Right kidney (tissue), 9 donors: ENCODE measurements at places on chromosomes 12 and 14.

- no peak for DNase-seq
Observed at GRCh38 chr14:99242816-99243721, 28.9 kb downstream of the BCL11B start.

DNA sequence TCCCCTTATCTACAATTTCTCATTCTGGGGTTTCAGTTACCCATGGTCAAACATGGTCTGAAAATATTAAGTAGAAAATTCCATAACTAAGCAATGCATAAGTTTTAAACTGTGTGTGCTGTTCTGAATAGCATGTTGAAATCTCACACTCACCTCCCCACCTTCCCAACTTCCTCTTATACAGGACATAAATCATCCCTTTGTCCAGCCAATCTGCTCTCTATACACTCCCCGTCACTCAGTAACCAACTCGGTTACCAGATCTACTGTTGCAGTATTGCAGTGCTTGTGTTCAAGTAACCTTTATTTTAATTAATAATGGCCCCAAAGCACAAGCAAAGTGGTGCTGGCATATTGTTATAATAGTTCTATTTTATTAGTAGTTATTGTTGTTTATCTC, 420.5 kb downstream of the GXYLT1 start:
- no peak for DNase-seq

GRCh38 chr12:91332302-91332701, 149.7 kb upstream of the DCN start:
- no peak for DNase-seq

- DNase-seq = no peak
Observed at GRCh38 chr12:22467190-22467589, 77.2 kb downstream of the C2CD5 start.

GRCh38 chr14:74217672-74218448, 21.4 kb upstream of the VSX2 start:
- peak; percentile 75 for DNase-seq

GRCh38 chr14:60508707-60509437, at the start of gene SIX6:
TSS of gene SIX6 (plus strand) at chr14:60509146. CDS start at chr14:60509399, 253 bp downstream.
- peak; percentile 77 for DNase-seq

DNA sequence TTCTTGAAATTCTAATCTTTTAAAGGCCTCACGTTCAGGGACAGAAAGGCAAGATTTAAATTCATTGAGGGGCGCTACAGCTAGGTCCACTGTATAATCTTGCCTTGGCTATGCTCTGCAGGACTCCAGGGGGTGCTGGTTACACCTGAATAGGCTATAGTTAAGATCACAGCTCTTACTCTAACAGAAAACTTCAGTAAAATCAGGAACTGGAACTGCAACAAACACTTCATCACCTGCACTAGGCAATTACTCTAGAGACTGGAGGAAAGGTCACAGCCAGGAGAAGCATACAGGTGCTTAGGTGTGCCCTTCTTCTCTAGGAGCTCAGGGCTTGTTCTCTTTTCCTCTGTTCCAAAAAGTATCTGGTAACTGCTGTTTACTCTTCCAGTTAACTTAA, 20.9 kb downstream of the SLCO1C1 start:
- DNase-seq = no peak

- no peak for DNase-seq
Observed at GRCh38 chr12:131093604-131093955, 139.9 kb downstream of the ADGRD1 start.

DNA sequence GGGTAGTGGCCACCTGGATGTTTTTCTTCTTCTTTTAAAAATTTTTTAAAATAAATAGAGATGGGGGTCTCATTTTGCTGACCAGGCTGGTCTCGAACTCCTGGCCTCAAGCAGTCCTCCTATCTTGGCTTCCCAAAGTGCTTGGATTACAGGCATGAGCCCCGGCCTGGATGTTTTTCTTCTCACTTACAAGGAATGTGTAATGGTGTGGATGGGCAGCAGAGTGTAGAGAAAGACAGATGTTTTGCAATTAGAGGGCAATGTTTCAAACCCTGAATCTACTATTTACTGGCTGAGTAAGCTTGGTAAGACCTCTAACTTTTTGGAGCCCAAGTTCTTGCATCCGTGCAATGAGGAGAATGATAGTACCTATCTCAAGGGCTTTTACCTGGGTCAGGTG, 48.1 kb downstream of the ADCK1 start:
- DNase-seq = no peak

GRCh38 chr12:1716215-1716862, 25.5 kb downstream of the ADIPOR2 start:
- DNase-seq = no peak

- DNase-seq = no peak
Observed at GRCh38 chr12:2710701-2711100, 84.1 kb upstream of the FKBP4 start.

DNA sequence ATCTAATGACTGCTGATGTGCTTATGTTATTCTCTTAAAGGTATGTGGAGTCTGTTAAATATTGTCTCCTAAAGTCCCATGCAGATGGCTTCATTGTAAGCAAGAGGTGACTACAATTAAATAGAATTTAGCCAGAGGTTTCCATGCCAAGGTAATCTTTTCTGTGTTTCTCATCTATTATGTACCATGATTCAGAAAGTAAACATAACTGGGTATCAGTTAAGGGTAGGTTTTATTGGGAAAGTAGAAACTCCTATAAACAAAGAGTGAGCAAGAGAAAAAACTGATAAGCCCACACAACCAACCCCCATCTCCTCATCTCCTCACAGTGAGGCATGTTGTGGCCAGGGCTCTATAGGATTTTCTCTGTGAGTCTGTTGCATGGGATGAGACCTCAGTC, 611.7 kb downstream of the SNAPC1 start:
- DNase-seq = no peak

DNA sequence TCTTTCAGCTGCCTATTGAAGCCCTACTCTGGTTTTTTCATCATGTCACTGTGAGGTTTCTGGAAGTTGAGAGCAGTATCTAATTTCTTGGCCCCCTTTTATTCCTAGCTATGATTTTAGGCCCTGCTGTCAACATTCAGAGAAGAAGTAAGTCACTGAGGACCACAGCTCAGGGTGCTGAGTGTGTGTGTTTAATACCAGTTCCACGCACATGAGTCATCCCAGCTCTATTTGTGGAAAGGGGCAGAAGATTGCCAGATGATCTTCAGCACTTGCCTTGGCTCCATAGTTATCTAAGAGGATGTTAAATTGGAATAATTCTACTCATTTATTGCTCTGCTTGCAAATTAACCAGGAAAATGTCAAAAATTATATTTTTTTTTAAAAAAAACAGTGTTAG, 65.5 kb upstream of the SLC38A4 start:
- no peak for DNase-seq

DNA sequence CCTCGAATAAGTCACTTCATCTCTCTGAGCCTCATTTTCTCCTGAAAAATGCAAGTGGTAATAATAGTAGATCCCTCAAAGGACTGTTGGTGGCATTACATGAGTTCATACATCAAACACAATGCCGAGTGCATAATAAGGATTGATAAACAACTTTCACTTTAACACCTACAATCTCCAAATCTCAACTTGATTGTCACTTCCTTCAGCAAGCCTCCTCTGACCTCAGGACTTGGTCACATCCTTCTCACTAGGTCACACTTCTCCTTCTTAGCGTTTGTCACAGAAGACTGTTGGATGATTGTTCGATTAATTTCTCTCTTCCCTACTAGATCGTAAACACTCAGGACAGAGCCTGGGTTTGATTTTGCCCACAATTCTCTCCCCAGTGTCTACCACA, 7.9 kb upstream of the PRKAB1 start:
- no peak for DNase-seq

DNA sequence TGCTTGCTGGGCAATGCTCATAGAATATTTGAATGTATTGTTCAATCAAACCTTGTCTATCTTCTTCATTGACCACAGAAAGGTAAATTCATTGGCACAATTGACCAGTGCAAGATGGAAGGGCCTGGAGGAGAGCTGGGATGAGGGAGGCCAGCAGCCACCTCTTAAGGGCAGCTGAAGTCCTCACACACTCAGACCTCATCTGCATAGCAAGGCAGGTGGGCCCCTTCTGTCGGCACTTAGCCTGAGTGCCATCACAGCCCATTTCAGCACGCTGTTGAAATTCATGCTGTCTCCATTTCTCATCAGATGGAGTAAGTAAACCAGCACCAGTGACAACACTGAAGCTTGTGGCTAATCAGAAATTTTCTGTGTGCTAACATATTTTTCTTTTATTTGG, 25.4 kb upstream of the HMGA2 start:
- DNase-seq = no peak

GRCh38 chr14:26204728-26205479, 392.9 kb downstream of the NOVA1 start:
- peak; percentile 66 for DNase-seq

DNA sequence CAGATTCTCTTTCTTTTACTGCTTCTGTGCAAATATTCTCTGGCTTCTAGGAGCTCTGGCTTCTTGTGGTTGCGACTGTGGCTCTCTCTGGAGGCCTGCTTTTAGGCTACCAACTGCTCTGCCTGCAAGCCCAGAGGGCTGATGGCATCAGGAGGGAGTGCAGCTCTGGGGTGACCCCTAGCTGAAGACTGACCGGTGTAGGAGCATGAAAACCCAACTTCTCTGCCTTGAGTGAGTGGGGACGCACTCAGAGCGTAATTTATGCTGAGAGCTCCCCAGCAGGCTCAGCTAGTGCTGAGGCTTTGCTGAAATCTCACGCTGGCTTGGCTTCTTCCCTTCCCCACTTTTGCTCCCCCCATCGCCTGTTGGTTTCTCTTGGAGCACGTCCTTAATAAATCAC, 29.9 kb upstream of the RBM19 start:
- no peak for DNase-seq

- no peak for DNase-seq
Observed at GRCh38 chr12:65195387-65196055, 26.1 kb downstream of the LEMD3 start.

DNA sequence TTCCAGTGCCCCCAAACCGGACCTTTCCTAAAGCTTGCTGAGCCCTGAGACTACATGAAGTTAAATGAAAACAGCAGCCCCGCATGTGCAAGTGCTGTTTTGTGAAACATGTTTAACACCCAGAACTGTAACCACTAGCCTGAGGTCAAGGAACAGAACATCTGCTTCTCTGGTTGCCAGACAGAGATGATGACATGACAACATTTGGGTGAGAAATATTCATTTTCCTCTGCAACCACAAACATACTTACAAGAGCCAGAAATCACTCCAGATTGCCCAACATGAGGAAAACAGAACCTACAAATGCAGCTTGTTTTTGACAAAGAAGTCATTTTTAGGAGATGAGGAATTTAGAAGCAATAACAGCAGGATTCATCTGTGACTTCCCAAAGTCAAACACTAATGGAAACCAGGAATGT, 110.4 kb downstream of the BCAT1 start:
- no peak for DNase-seq

- DNase-seq = no peak
Observed at GRCh38 chr12:95653771-95654546, 102.7 kb upstream of the USP44 start.

DNA sequence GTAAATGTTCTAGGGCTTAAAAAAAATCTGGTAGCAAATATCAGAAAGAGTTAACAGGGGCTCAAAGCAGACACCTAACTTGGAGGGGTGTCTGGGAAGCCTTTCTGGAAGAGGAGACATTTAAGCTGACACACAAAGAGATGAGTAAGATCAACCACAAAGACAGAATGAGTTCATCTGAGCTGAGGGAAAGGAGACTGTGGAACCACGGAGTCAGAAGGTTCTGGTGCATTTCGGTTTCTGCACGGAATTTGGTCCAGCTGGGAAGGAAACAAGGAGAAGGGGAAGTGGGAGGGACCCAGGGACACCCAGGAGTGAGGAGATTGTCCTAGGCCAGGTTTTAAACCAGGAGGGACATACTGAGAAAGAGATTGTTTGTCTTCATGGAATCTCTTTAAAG, 161.1 kb downstream of the PHETA1 start:
- no peak for DNase-seq

DNA sequence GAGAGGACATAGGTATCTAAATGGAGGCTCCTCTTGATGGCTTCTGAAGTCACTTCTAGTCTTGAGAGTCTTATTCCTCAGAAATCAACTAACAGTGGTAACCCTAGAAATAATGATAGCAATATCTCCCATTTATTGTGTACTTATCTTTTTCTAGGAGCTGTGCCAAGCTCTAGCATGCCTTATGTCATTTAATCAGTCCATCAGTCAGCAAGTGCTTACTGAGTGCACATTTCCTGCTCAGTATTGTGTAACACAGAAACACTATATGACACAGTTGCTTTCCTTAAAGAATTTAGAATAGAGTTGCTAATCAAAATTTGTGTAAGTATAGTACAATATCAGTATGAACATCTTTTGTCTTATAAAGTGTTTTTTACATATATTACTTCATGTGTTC, 36.6 kb downstream of the KRT76 start:
- no peak for DNase-seq

DNA sequence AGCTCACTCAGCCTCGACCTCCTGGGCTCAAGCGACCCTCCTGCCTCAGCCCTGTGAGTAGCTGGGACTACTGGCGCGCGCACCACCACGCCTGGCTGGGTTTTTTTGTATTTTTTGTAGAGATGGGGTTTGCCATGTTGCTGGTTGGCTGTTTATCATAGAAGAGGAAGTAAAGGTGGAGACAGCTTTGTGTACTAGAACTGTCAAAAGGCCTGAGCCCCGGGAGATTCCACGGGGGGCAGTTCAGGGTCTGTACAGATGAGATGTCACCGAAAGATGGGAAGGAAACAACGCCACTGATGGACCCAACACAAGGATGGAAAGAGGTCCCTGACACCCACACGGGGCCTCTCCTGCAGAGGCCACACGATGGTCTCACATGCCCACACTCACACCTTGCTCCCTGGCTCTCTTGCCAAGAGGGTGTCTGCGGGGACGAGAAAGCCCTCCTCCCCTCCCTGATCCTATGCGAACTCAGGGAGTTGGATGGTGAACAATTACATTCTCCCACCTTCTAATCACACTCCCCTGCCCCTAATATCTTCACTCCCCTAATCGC, 66.6 kb downstream of the KDM2B start:
- no peak for DNase-seq

- DNase-seq = no peak
Observed at GRCh38 chr12:14850929-14851663, 7.8 kb upstream of the ART4 start.

- no peak for DNase-seq
Observed at GRCh38 chr12:88553941-88554658, 26.2 kb downstream of the KITLG start.

GRCh38 chr14:33362934-33363333, 424.3 kb downstream of the NPAS3 start:
- DNase-seq = no peak

DNA sequence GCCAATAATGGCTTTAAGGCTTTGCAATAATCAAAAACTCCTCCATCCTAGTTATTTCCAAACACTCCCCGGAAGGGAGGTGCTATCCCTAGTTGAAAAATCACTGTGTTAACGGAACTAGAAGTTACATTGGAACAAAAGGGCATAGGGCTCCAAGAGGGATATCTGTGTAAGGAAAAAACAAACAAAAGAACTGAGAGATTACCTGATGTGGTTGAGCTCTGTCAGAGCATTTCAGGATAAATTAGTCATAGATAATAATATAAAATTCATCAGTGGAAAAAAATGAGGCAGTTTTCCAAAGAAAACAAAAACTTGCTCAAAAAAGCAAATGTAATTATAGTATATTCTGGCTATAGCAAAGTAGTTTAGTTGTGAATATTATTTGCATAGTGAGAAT, 27.4 kb upstream of the PAPLN start:
- DNase-seq = no peak
